PC-9 (cell line): ENCODE measurements at places on chromosomes 12 and 14. TPM values are rescaled to one million over a fixed set of nuclear protein-coding genes. Genes with fewer than 3 reads are reported as not detected.

GRCh38 chr14:23444314-23444713, 8.9 kb upstream of the MYH7 start:
- DNase-seq = no peak

DNA sequence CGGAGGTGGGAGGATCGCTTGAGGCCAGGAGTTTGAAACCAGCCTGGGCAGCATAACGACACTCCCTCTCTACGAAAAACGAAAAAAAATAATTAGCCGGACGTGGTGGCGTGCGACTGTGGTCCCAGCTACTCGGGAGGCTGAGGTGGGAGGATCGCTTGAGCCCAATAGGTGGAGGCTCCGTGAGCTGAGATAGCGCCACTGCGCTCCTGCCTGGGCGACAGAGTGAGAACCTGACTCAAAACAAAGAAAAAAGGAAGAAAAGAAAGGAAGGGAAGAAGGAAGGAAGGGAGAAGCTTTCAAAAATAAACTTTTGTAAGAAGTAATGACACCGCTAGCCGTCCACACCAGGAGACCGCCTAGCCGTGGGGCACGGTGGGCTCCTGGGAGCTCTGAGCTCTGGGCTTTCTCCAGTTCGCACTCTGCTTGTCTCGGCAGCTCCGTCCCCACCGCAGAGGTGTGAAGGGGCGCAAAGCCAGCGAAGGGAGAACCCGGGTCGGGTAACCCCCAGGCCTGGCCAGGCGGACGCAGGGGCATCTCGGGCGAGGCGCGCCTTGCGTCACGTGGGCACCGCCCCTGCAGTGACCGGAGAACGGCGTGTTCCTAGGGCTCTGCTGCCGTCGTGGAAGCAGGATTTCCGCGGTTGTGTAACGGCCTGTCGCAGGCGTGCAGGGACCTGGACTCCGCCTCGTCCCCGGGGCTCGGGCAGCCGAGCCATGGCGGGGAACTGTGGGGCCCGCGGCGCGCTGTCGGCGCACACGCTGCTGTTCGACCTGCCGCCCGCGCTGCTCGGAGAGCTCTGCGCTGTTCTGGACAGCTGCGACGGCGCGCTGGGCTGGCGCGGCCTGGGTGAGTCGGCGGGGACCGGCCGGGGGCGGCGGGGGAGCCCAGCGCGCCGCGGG, at the start of gene IRAK3:
TSS of gene IRAK3 (plus strand) at position 631 of the 902 bp plus-strand sequence. CDS start at position 717, 86 bp downstream.
- DNase-seq = no peak

DNA sequence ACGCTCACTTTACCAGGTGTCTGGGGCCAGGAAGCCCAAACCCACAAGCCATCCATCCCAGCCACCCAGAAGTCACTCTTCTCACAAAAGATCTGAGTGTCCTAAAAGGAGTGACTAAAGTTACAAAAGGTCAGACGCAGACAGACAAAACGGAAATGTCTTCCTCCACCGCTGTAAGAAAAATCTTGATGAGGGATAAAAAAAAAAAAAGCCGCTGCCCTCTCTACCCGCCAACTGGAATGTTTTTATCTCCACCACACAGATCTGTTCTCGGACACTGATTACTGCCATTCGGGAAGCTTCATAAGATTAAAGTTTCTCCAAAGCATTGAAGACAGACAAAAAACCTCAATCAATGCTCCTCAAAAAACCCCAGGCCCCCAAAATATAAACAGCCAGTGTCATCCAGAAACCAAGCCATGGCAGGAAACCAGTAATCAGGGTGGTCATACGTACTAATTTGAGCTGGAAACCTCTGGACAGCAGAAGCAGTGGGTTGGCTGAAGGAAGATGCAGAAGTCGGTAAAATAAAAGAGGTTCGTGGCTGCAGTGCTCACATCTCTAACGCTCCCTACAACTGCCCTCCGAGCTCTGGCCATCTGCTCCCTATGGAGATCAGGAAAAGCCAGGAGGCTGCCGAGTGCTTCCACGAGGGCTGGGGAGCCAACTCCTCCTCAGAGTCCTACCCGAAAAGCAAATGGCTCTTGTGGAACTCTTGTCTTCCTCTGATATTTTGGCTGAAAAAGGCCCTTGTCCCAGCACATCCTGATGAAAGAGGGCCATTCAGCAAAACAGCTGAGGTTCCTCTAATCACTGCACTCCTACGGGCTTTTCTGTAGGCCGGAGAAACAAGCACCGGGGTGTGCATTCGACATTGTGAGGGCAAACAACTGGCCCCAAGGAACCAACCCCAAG, 30.3 kb downstream of the SSH1 start:
- DNase-seq = no peak

- DNase-seq = no peak
These were observed 48.4 kb upstream of the TMTC2 start for GRCh38 chr12:82638324-82638723.

Gene ARHGEF25
- 12.9 and 18.8 TPM in 2 replicates for total RNA-seq

Gene GUCY2C
- total RNA-seq = not detected in 2 replicates

DNA sequence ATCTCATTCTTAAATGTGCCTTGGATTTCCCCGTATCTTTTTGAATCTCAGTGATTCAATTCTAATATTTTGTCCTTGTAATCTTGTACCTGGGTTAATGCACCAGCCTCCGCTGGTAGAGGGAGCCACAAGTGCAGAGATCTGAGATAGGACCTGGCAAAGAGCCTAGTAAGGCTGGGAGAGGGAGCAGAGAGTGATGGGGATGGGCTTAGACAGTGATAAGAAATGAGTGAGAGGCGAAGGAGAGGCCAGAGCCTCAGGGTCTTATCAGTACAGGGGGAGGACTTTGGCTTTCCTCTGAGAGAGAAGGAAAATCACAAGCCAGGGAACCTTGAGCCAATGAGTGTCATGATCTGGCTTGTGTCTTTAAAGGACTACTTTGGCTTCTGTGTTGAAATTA, 30.5 kb upstream of the LMNTD1 start:
- no peak for DNase-seq
